ENCODE measurements at places on chromosomes 16 and 17.
A peak's percentile ranks its signal among the peaks of the same experiment; 100 is the strongest.

GRCh38 chr16:1381612-1382406 is 30.1 kb downstream of the GNPTG start:
- DNase-seq: no peak

GRCh38 chr17:55391244-55391757 is 30.3 kb downstream of the MMD start:
- DNase-seq: no peak

DNA sequence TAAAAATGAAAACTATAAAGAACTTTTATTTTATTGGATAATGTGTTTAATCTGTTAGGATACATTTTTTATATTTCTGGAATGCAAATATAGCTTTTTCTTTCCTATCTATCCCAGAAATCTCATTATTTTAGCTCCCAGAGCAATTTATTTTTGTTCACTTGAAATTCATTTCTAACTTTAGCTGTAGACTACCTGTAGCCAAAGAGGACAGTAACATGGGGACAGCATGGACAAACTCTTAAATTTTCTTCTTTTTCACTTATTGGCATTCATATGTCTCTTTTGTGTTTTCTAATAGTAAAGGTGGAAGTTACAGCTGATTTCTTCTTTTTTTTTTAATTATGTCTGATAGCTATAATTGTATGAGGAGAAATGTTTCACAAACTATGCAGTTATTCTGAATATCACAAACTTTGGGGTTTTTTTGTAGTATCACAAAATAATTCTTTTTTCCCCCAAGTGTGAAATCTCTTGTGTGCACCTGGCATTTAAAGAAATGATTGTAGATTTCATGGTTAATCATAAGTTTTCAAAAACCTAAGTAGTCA is 55.4 kb downstream of the VMP1 start:
- DNase-seq: no peak

DNA sequence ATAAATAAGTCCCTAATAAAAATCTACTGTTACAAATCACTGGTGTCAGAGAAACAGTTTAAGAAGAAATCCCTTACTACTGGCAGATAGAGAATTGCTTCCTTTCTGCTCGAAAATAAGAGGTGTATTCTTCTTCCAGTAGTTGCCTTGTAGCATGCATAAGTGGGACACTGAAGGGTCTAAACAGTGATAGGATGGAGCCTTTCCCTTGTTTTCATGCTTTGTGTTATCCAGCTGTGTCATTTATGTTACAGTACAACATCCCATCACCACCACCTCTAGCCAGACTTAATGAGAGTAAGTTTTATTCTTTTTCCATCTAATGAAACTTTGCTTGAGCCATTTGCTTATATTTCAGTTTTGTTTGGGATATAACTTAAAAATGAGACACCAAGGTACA is 54.3 kb downstream of the NLK start:
- no peak for DNase-seq

DNA sequence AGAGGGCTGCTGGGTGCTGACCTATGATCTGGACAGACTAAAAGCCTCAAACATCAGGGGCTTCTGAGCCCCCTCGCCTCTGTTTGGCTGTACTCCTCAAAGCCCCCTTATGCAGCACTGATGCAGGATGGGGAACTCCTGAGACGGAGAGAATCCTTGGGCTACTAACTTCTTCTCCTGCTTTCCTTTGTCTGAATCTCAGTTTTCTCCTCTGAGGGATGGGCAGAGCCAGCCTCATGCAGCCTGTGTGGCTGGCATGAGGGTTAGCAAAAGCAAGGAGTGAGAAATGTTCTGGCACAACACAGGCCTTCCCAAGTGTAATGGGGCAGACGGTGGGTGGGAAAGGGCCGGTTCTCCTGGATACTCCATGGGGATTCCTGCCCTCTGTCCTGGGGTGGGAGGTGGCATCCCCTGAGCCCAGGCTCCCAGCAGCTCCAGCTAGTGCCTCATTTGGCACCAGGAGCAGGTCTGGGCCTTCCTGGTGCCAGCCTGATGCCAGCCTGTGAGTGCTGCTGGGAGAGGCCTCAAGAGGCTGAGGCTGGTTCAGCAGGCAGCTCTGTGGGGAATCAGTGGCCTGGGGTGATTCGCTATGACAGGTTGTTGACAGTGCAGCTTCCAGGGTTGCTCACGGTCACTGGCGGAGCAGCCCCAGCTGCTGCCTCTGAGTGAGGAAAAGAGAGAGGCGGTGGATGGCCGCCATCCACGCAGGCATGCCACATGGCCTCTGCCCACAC is 4.0 kb upstream of the BRD7 start:
- DNase-seq: peak; percentile 62

DNA sequence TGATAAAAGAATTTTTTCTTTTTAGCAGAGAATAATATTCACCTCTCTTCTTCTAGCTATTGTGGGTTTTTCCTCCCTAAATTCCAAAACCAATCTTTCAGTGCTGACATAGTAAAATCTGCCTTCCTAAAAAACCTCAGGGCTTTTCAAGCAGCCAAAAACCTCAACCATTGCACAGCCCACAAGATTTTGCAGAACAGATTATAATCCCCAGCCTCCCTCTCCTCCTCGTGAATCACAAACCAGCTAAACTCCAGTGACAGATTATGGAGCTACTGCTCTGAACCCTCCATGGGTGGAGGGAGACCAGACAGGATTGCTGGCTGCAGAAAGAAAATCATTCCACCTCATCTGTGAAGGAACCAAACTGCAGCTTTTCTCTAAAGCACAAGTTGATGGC is 341.6 kb downstream of the SOX9 start:
- no peak for DNase-seq

DNA sequence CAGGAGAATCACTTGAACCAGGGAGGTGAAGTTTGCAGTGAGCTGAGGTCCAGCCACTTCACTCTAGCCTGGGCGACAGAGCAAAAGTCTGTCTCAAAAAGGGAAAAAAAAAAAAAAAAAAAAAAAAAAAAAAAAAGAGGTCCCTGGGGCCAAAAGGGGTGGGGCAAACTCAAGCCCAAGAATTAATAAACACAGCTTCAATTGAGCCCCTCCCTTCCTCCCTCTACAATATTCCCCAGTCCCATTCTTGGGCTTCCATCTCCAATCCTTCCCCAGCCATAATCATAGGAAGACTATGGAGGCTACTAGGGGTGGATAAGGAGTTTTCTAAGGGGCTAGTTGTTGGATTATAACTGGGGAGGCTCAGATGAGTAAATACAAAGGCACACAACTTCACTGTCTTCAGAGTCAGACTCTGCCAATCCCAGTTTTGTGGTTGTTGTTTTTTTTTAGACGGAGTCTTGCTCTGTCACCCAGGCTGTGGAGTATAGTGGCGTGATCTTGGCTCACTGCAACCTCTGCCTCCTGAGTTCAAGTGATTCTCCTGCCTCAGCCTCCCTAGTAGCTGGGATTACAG is 9.5 kb downstream of the CAVIN1 start:
- DNase-seq: no peak

GRCh38 chr17:61384692-61385576 is 14.7 kb upstream of the TBX2 start:
- peak; percentile 15 for DNase-seq

- no peak for DNase-seq
These were observed 345 bp downstream of the TSC2 start for GRCh38 chr16:2048116-2048543.

DNA sequence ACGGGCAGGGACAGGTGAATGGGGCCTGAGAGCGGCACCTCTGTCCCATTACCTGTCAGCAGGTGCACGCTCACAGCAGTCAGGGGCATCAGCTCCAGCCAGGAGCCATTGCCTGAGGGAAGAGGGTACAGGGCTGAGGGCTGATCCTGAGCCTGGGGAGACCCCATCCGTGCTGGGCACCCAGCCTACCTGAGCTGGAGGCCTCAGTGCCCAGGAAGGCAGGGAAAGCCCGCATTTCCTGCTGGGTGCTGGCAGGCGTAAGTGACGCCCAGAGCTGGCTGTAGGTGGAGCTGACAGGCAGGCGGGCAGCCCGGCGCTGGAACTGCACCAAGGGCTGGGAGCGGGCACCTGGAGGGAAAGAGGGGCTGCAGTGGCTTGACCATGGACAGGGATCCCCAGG is 7.4 kb downstream of the FAM171A2 start:
- no peak for DNase-seq

- peak; percentile 12 for DNase-seq
These were observed 723.4 kb downstream of the MAF start for GRCh38 chr16:78877114-78877655.

DNA sequence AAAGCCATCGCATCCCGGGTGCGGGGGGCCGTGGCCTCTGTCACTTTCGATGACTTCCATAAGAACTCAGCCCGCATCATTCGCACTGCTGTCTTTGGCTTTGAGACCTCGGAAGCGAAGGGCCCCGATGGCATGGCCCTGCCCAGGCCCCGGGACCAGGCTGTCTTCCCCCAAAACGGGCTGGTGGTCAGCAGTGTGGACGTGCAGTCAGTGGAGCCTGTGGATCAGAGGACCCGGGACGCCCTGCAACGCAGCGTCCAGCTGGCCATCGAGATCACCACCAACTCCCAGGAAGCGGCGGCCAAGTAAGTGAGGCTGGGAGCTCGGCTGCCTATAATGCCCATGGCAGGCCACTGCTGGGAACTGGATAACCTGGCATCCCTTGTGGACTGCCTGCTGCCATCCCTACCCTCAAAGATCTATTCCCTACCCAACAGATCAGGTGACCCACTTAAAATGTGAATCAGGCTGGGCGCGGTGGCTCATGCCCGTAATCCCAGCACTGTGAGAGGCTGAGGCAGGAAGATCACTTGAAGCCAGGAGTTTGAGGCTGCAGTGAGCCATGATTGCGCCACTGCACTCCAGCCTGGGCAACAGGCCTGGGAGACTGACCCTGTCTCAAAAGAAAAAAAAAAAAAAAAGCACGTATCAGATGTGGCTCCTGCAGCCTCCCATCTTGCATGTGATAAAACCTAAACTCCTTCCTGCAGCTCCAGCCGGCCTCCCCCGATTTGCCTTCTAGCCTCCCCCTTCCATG is 18.3 kb downstream of the CDIPT start:
- DNase-seq: no peak

DNA sequence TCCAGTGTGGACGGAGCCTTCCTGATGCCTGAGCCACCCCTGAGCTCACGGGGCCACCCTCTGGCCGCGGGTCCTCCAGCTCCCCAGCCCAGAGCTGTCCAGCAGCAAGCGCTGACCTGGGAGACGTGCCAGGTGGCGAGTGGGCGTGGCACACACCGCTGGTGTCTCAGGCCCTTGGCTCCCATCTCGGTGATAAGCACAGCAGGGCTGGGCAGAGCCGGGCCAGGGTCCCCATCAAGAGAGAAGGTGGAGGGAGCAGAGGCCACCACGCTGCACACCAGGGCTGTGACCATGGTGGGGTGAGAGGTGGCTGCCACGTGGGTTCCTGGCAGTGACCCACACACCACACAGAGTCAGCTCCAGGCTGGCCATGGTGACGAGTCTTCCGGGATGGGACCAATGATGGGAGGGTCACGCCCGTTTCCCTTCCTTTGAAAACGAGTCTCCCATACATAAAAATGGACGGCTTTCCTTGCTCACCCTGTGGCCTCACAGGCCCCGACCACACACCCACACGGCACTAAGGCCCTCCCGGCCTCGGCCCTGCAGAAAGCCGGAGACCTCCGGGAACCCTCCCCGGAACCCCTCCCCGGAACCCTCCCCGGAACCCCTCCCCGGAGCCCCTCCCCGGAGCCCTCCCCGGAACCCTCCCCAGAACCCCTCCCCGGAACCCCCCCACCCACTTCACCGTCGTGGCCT is 16.8 kb downstream of the UTS2R start:
- no peak for DNase-seq

- DNase-seq: no peak
These were observed 718.1 kb upstream of the SOX9 start for GRCh38 chr17:71402661-71403141.

DNA sequence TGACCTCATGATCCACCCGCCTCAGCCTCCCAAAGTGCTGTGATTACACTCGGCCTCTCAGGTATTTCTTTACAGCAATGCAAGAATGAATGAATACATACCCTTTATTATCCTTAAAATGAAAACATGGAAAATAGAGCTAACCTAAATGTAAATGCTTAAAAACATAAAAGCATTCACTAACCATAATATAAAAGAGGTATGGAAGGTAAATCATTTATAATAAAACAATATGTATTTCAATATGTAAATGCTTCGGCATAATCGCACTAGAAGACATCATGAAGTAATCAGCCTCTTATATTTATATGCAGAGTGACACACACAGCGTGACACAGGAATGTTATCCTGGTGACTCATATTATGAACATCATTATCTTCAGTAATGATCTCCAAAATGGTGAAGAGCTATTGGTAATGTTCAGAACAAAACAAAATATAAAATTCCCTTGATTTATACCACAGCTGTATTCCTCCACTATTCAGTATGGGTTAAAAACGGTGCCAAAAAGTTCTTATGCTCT is 53.9 kb downstream of the AIPL1 start:
- no peak for DNase-seq

GRCh38 chr16:13816701-13817100 is 103.3 kb upstream of the ERCC4 start:
- no peak for DNase-seq

DNA sequence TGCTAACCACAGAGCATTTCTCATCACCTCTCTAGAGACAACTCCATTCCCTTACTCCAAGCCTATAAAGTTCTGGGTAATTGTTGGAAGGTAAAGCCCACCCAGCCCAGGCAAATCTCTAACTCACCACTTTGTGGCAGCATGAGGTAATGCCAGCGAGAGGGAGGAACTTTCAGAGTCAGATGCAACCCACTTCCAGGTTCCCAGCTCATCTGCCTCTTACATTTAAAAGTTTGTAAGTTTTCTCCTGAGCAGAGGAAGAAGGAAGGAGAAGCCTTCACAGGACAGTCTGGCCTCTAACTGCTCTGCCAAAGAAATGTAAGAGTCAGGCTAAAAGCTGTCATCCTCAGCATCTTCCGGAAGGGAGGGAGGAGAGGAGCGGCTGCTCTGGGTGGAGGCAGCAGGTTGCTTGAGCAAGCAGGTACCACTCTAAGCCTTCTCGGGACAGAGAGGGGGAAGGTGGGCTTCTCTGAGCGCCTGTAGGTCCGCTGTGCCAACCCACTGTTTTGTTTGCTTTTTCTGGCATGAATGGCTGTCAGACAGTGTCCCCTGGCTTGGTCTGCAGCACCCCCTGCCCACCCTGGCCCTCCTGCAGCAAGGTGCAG is 1.0 kb downstream of the ZNF319 start:
- peak; percentile 26 for DNase-seq

- DNase-seq: no peak
These were observed 65.4 kb downstream of the RBFOX3 start for GRCh38 chr17:79545251-79546005.

GRCh38 chr17:44007346-44008204 is 3.2 kb downstream of the NAGS start:
- peak; percentile 21 for DNase-seq

DNA sequence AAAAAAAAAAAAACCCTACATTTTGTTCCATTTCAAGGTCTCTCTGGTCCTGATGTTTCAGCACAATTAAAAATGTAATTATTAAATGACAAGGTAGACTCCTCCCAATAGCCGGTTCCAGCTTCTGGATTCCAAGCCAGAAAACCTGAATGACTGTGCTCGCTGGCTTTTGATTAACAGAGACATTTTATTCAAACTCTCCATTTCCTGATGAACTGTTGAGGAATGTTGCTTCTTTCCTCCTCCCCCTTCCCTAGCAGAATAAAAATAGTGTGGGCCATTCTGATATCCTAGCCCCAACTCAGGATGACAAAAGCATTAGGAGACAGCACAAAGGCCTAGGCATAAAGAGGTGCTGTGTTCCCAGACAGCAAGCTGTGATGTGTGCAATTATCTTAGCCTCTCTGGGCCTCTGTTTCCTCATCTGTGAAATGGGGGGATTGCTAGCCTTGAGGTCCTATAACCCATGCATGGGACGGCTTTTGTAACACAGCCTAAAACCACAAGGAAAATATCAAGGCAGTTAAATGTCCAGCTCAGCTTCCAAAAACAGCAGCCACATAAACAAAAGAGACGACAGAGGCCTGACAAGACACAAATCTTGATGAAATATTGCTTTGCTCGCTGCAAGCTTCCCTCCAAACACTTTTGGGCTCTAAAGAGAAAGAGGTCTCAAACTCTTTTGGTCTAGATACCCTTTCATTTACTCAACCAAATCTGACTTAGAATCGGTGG is 127.2 kb upstream of the RCVRN start:
- no peak for DNase-seq

Measured in tongue (tissue), 3 donors.